ENCODE measurements at places on chromosomes 6 and 20. TPM values are rescaled to one million over a fixed set of nuclear protein-coding genes. Genes with fewer than 3 reads are reported as not detected.

Gene PI16
- total RNA-seq: under 0.01 TPM

Gene RAD21L1
- total RNA-seq: not detected

Gene BPI
- 0.30 TPM for total RNA-seq

Gene TREM1
- not detected for total RNA-seq

Gene AVP
- not detected for total RNA-seq

Measured in smooth muscle cell of the coronary artery (primary cell).